Cardiac muscle cell (in vitro differentiated cells and primary cell): ENCODE measurements at places on chromosomes 1 and 21.

- no peak for DNase-seq
These were observed 13.2 kb downstream of the MX1 start for GRCh38 chr21:41439248-41439647.

DNA sequence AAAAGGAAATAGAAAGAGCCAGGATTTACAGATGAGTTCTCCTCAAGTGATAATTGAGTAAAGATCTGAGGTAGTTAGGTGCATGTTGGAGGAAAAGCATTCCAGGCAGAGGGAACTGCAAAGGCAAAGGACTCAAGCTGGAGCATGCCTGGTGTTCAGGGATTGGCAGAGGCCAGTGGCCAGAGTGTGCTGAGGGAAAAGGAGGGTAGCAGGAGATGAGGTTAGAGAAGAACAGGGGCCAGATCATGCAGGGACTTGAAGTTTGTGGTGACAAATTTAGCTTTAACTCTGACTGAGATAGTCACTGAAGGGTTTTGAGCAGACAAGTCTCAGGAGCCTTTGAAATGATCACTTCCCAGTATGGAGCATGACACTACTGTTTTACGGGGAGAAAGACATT is 19.0 kb upstream of the GTF2B start:
- DNase-seq, result no peak

GRCh38 chr1:205449750-205450443 is 5.9 kb downstream of the BLACAT1 start:
- DNase-seq, result peak; percentile 69

- no peak for DNase-seq
These were observed 15.8 kb upstream of the CCDC190 start for GRCh38 chr1:162876751-162877150.

DNA sequence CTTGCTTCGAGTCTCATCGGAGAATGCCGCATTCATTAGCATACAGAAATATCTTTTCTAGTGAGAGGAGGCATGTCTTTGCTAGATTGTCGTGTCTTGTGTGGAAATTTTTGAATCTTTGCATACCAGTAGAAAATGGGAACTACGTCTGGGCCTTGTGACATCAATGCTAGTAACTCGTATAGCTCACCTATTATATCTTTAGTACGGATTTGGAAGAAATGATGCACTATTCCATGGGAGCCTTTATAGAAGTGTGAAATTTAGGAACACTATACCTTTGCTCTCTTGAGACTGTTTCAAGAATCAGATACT is 835 bp downstream of the UHMK1 start:
- DNase-seq, result no peak

DNA sequence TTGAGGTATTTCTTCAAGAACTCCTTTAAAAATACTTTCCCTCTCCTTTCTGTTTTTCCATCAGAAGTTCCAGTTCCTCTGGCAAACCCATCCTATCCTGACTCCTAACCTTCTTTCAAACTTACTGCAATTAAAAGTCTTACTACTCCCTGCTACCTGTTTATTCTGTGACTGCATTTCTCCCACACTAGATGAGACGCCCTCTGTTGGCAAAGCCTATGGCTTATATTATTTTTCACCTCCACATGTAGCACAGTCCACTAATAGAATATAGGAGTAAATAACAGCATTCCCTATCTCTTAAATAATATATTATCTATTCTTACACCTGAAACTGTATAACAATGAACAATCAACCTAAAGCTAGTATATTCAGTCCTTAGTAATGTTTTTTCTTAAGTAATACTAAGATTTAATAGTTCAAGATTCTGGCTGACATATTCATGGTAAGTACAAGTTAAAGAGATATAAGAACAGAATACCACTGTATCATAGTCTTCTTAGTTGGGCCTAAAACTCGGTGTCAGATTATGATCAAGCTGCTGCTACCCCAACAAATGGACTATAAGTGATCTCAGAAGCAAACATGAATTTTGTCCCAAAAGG is 54.8 kb downstream of the RAB3GAP2 start:
- DNase-seq, result peak; percentile 14

DNA sequence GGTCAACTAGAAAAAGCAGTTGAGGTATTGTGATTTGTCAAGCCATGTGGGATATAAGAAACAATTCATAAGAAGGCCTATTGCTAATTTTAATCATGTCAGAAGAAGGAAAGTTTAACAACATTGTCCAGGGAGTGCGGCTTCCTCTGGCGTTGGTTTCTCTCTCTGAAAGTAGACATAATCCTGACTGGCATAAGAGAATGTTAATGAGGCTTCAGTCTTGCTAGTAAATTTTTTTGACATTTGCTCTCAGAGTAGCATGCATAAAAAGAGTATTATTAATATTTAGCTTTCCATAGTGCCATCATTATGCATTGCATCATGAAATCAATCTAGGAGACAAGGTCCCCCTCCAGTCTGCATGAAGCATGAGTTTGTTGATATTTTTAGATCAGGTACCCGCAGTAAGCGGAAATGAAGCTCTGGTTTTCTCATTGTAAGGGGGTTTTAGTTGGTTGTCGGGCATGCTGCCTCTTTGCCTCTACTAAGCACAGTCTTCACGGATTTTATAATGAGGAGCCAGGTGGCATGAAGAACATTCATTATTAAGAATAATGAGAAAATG is 12.8 kb upstream of the PRDM2 start:
- DNase-seq, result no peak

DNA sequence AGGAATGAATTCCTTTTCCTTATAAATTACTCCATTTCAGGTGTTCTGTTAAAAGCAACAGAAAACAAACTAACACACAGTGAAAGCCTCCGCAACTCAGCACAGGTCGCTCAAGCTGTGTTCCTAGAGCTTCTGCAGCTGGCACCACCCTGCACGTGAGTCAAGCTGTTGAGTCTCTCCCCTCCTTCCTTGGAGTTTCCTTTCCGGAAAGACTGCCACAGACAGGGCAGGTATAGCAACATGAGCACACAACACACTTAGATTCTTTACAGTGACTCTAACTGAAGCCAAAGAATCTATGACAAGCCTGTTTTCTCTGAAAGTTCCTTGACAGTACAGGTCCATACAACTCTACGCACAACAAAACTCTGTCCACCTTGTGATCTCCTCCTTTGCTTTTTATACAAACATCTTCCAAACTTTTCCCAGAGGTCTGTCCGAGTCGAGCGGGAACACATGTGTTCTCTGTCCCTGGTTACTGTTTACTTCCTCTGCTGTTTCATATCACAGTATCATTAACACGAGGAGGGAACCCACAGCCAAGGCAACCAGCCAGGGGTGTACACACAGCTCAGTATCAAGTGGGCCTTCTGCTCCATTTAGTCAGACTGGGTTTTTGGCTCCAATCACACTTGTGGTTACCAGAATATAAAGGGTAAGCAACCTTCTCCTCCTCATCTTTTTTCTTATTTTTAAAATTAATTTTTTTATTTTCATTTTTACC is 38.7 kb upstream of the DESI2 start:
- DNase-seq, result peak; percentile 65

GRCh38 chr1:110288111-110288510 is 51.1 kb upstream of the RBM15 start:
- no peak for DNase-seq

DNA sequence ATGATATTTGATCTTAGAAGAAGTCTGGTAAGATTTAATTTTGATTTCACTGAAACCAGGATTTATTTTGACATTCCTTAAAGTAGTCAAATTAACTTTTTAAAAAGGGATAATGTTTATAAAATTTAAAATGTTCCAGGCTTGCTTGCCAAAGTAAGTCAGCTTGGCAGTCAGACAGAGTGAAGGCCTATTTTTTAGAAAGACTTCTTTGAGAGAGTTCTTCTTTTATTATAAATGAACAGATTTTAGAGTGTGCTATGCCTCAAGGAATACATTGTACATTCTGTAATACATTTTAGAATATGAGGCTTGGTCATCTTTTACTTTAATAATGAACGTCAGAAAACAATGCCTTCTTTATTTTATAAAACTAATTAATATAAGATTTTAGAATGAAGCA is 138.7 kb downstream of the DISP1 start:
- DNase-seq, result no peak

GRCh38 chr1:91243171-91243570 is 161.5 kb downstream of the HFM1 start:
- no peak for DNase-seq

DNA sequence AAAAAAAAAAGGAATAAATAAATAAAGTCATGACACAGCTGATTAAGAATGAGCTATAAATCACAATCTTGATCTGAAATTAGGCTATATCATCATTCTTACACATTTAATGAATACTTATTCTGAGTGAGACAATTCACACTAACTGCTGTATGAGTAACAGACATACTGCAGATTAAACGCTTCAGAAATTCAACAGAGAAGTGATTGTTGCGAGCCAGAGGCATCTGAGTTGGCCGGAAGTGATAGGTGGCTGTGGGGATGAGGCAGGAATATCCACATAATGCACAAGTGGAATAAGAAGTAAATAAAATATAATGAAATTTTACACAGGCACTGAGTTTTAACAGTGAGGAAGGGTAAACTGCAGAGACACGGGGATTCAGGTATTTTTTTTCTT is 142.4 kb downstream of the APP start:
- DNase-seq, result no peak

DNA sequence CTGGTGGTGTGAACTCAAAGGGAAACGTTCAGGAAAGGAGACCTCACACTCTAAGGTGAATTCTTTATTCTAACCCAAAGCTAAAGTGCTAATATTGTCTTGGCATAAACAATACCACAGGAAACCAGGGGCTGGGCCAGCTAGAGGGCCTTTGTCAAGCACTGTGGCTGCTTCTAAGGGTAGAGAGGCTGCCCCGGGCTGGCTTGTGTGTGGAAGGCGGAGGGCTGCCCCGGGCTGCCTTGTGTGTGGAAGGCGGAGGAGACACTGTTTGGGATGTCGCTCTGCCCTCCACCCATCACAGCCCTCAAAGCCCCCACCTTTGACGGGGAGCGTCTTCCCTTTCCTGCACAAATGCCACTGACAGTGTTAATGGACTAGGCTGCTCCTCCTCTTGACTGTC is 216.8 kb downstream of the TOMM20 start:
- DNase-seq, result no peak

- no peak for DNase-seq
These were observed 21.6 kb downstream of the ATP2B4 start for GRCh38 chr1:203648276-203648675.

- DNase-seq, result peak; percentile 51
These were observed 630 bp downstream of the ACP6 start for GRCh38 chr1:147669469-147670318.

GRCh38 chr1:174913225-174913903 is 86.4 kb upstream of the CACYBP start:
- DNase-seq, result no peak

DNA sequence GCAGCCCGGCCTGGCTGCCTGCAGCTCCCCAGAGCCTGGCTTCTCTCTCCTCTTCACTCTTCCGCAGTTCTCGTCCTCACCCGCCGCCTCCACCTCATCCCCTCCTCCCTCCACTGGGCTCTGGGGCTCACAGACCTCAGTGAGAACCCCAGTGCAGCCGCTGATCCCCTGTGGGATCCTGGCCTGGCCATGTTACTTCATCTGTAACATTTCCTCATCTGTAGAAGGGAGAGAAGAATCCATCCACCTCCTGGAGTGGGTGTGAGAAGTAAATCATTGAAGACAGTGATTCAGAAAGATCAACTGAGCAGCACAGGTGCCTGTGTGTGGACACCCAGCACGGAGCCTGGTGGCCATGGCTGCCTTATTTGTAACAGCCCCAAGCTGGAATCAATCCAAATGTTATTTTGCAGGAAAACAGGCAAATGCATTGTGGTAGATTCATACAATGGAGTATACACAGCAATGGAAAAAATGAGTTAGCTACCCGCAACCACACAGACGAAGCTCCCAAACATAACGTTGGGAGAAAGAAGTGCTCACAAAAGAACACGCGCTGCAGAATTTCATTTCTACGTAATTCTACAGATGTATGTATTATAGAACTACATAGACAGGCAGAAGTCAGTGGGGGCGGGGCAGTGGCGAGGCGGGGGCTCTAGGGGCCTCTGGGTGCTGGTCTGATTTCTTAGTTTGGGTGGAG is 8.7 kb downstream of the LAPTM5 start:
- no peak for DNase-seq

DNA sequence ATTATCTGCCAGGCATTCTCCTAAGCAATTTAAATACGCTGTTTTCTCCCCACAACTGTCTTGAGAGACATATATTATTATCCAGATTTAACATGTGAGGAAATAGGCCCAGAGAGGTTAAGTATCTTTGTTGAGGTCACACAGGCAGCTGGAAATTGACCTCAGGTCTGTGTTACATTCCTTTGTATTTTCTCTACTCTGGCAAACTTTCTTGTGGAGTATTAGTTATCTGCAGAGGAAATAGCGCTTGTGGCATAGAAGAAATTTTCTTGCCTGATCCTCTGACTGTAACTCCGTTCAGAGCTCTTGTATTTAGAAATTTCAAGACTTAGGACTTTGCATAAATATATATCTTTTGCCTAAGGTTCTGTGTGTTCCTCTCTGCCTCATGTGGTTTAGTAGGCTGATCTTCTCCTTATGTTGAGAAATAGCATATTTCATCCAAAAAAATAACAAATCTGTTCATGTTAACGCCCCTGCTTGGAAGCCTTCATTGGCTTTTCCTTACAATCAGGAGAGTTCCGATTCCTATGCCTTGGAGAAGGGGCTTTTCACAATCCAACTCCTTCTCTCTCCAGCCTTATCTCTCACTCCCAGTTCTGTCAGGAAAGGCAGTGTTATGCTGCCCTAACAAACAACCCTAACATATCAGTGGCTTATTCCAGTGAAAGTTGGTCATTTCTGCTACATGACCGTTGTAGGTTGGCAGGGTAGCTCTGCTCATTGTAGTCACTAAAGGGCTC is 2.5 kb upstream of the JUN start:
- DNase-seq, result no peak

DNA sequence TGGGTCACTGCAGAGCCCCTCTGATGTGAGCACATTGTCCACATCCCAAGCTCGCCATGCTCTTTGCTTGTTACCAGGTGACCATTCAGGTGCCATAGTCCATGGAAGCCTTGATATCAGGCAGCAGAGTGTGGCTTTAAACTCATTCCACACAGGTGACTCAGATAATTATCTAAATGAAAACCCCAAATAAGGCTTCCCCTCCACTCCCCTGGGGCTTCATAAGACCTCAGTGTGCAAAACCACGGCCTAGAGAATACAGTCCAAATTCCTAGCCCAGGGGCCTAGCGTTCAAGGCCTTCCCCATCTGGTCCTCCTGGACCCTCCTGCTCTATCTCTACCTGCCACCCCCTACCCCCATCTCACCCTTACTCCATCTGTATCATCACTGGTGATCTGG is 97.1 kb downstream of the ARHGEF10L start:
- DNase-seq, result no peak

DNA sequence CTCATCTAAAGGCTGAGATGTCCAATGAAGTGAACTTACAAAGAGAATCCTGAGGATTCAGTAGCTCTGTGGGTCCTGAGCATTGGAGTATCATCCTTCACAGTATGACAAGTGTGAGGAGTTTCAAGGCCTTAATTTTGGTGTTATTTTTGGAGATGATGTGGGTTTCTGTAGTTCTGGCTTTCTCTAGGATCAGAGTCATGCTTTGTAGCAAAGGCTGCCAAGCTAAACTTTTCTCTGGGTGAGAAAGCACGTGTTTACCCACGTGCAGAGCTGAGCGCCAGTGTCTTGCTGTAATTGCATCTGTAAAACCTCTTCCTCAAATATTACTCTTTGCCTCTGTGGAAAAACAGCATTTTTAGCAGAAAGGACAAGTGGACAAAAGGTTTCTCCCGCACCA is 387.8 kb upstream of the LYPLAL1 start:
- peak; percentile 47 for DNase-seq

GRCh38 chr1:82299656-82300055 is 498.9 kb downstream of the ADGRL2 start:
- no peak for DNase-seq

- no peak for DNase-seq
These were observed 846 bp downstream of the HMGB4 start for GRCh38 chr1:33864460-33865389.
